ENCODE measurements at places on chromosomes 16 and 17.

DNA sequence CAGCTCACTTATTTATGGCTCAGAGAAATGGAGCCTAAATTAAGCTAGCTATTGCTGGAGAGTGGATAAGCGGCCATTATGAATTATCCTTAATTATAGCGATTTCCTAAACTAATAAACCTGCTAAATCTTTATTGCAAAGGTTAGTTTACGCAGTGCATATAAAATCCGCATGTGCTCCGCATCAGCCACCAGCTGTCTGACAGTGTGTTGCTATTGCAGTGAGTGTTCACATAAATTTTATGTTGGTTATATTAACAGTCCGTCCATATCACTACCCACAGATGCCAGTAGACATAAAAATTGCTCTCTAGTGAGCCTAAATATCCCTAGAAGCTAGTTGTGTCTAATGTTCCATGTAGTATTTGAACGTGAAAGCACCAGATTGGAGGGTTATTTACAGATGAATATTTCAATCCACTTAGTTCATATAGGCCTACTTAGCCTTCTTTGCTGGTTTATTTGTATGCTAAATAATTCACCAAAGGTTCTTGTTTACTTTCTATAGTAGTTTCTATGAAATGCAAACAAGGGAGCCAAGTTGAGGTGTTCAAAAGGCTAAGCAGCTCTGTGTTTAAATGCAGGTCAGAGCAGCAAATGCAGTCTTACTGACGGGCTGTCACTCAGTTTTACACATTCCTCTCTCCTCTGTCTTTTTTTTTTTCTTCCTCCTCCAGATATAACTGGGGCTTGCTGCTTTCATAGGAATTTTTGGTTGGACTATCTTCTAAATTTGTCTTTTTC lies 219.1 kb downstream of the IRX3 start:
- no peak for DNase-seq

- peak; percentile 94 for DNase-seq
Measured at GRCh38 chr17:76132574-76133338, 8.3 kb downstream of the FOXJ1 start.

DNA sequence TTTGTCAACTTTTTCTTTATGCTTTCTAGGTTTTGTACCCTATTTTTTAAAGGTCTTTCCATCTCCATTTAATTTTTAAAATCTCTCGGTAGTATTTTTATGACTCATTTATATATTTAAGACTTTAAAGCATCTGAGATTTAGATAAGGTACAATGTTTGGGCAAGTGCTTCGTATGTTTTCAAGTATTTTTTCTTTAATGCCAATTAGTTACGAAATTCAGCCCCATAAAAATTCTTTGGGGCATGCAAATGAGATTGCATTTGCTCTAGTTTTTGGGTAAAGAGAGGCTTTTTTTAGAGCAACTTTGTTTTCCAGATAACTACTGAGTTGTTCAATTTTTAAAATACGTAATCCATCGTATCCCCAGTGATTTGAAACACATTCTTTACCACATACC lies 65.3 kb upstream of the CRHR1 start:
- DNase-seq = no peak

GRCh38 chr17:1412185-1413110 lies 12.4 kb upstream of the YWHAE start:
- no peak for DNase-seq

DNA sequence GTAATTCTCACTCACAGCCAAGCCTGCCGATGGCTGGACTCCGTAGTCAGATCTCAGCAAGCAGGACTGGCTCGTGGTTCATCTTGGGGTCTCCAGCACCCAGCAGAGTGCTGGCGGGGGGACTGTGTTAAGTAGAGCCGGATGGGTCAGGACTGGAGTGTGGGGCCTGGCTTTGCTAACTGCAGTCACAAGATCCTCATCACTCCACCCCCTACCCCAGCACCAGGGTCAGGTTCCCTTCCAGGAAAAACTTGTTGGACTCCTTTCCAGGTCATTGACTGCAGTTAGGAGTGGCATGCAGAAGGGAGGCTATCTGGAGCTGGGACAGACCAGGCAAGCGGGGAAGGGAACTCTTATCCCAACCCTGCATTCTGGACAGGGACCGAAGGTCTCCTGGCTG lies 6.0 kb downstream of the CIITA start:
- no peak for DNase-seq

DNA sequence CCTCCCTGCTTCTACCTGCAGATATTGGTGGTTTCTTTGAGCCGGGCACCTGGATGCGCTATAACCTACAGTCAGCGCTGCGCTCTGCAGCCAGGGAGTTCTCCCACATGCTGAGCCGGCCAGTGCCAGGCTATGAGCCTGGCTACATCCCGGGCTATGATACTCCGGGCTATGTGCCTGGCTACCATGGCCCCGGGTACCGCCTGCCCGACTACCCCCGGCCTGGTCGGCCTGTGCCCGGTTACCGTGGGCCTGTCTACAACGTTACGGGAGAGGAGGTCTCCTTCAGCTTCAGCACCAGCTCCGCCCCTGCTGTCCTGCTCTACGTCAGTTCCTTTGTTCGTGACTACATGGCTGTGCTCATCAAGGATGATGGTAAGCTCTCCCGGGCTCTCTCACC lies 13.2 kb downstream of the CNTNAP1 start:
- no peak for DNase-seq

GRCh38 chr17:62159994-62160393 lies 94.9 kb upstream of the MED13 start:
- no peak for DNase-seq

DNA sequence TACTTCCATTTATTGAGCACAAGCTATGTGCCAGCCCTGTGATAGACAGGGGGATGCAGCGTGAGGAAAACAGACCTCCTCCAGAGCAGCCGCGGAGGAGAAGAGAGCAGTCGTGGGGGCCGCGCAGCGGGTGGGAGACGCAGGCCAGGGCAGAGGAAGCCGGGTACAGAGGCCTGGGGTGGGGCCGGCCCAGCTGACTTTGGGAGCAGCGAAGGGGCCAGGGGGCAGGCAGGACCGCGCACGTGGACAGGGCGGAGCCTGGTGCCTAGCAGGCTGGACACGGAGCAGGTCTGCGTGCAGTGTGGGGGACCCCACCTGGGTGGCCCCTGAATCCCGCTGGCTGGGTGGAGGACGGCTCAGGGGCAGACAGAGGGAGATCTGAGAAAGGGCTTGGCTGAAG lies 46.2 kb downstream of the ZFPM1 start:
- DNase-seq = no peak

DNA sequence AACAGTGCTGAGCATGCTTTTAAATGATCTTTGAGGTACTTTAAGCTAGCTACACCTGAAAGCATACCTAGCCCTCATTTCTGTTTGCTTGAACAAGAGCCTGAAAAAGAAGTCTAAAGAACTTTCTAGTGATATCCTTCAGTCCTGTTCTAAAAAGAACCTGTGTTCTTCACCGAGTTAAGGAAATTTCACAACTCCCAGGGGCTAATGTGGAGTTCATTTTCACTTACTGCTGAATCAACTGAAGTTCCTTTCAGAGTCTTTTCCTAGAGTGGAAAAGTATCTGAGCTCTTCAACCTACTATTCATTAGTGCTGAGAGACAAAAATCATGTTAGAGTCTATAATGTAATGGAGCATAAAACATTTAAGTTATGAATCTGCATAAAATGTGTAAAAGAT lies 66.9 kb downstream of the CHD9 start:
- DNase-seq = no peak

DNA sequence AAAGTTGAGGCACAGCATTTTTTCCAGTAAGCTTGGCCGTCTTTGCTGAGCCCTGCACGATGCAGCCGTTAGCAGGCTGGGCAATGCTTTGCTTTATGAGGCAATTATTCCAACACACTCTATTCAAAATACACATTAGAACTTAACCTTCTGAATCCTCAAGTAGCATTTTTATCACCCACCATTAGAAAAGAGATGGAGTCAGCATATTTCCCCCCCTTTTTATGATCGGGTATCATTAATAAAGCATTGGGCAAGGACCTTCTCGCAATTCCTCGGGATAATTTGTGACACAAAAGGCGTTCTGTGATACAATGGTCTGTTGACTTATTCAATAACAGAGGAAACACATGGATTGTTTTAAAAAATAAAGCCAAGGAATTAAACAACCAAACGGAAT lies 374.5 kb upstream of the RBFOX1 start:
- no peak for DNase-seq

DNA sequence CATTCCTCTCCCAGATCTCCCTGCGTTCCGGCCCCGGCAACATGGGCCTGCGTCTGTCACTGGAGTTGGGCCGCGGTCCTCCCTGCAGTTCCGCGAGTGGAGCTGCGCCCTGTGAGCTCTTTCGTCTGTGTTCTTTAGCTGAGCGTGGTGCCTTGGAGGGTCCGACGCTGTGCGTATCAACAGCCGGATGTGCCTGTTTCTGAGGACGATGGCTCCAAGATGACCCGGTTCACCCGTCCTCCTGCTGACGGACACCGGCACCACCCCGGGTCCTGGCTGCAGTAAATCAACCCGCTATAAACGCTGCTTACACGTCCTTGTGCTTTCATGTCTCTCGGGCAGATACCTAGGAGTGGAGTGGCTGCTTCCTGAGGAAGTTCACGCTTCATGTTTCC lies 44.8 kb upstream of the GNG13 start:
- DNase-seq = no peak

DNA sequence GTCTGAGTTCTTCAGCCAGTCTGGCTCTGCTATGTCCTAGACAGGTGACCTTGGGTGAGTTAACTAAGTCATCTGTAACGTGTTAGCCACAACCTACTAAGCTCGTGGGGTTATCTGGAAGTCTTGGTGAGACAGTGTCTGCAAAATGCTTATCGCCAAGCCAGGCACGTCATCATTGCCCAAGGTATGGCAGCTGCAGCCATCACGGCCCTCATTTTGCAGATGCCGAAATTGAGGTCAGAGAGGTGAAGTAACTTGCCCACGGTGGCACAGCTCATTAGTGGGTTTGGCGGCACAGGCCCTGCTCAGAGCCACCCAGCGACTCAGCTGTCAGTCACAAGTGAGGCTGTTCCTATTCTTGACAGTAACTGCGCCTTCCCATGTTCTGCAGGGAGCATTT lies 79.8 kb downstream of the CMIP start:
- DNase-seq = no peak

GRCh38 chr16:27235055-27235937 lies 32.0 kb downstream of the KDM8 start:
- peak; percentile 73 for DNase-seq

DNA sequence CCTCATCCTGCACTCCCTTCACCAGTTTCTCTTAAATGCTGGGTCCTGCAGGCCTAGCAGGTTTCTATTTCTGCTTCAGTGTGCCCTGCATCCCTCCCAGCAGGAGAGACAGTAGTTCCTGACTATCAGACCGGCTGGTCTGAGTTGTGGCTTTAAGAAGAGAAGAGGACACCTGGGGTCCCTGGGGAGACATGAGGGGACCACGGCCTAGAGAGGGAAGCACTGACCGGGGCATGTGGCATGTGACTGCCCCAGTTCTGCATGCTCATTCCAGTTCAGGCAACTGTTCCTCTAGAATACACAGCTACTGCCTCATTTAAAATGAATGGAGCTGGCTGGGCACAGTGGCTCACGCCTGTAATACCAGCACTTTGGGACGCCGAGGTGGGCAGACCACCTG lies 61.3 kb downstream of the GPRC5B start:
- DNase-seq = no peak

- DNase-seq = no peak
Measured at GRCh38 chr17:17765359-17766076, 71.3 kb downstream of the SREBF1 start.

DNA sequence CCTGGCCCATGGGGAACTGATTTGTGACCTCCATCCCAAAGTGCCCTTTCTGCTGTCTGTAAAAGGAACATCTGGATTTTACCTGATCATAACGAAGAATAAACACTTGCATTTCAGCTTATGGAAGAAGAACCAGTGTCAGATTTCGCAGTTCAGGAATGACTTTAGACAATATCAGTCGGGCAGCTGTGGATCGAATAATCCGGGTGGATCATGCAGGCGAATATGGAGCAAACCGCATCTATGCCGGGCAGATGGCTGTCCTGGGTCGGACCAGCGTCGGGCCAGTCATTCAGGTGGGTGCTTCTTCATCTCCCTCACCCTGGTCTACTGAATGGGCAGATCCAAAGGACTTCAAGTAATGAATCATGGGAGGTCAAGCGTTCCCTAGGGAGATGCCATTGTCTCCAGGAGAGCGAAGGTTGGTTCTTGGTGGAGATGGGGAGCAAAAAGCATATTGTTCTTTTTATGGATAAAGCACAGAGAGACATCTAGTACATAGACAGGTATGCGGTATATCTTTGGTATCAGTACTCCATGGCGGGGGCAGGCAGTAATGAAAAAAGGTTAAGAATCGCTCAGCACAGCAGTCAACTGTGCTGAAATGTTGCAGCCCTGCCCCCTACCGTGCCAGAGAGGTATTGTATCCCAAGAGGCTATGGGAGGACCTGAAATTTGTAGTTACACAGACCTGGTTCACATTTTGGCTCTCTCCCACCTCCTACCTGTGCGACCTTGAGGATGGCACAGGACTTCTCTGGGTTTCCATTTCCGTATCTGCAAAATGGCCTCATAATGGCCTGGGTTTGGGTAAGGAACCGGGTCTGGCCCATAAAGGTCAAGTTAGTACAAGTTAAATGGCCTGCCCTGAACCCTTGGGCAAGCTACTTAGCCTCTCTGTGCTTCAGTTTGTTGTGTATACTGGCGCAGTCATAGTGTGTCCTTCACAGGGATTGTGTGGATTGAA lies 4.7 kb downstream of the COQ7 start:
- no peak for DNase-seq

DNA sequence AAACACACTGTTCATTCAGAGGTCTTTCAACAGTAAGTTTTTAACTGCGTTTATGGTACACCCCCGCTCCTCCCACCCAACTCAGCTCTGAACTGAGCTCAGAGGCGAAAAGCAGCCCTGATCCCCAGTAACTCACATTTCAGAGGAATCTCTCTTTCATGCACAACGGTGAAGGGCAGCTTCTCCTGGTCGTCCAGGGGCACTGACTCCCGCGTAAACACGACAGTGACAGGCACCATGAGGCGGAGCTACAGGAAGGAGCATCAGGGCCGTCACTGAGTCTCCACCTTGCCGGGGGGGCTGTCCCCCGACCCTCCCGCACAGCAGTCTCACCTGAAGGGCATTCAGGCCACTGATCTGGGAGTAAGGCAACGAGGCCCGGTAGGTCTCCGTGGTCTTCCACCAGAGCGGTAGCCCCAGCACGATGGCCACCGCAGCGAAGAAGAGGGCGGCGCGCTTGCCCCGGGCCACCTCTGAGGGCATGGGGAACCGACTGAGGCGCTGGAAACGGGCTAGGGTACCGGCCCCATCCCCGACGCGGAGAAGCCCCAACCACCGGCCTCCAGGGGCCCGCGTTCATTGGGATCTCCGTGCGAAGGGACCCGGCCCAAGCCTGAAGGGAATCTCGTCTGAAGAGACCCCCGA lies 486 bp downstream of the PIGS start:
- peak; percentile 40 for DNase-seq

GRCh38 chr16:49442805-49443204 lies 69.2 kb downstream of the C16orf78 start:
- peak; percentile 46 for DNase-seq
